ENCODE measurements at places on chromosomes 3 and 15.

GRCh38 chr15:88220443-88221335 lies 35.9 kb downstream of the NTRK3 start:
- DNase-seq, result no peak

DNA sequence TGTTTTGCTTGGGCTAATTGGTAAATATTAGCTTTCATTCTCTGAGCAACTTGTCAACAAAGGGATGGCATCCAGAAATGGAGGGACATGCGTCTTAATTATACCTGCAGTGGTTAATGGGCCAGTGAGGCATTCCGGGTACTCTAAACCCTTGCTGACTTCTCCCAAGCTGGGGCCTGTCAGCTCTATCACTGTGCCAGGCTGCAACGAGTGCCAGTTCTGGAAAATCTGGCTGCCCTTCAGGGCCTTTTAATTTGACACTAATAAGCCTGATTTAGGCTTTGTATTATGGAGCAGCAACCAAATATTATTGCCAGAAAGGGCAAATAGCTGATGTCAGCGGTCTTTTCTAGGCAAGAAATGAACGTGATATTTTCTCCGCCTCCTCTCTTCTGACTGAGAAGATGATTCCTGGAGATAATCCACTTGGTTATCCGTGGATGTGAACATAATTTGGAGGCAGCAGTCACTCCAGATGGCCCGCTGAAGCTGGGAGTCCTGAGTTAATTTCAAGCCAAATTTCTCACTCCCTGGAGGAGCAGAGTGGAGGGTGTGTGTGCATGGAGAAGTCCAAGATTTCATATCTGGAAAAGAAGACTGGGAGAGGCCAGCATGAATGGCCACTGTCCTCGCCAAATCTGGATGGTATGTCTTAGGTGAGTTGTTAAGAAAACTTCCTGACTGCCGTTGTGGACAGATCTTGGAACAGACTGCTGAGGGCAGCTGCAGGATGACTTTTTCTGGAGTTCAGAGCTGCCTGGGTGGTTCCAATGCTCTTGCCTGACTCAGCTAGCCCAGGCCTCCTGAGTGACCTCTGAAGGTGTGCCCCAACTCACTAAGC lies 44.4 kb upstream of the PSMD6 start:
- DNase-seq, result no peak

DNA sequence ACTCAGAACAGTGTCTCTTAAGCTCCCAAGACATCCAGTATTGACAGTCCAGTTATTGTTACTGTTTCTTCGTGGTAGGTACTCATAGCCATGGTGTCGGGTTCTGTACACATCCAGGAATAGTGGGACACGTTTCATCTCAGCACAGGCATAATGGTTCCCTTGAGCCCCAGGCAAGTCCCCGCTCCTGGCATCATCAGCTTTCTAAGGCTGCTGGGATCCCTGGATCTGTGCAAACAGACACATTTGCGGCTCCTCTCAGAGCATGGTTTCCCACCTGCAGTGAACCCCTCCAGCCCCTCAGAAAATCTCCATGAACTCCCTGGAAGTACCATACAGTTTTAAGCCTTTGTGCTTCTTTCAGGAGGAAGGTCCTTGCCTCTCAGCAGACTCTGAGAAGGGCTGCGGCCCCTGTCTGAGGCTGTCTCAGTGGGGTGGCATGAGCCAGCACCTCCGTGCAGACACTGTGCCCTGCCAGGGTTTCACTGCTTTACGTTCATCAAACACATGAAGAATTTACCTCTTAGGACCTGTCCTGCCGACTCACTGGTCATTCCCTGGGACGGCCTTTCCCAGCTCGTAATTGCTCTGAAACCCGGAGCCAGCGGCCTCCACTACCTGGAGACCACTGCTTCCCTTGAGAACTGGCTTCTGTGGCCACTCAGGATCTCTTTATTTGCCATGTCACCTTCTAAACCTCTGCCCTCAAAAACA lies 124.9 kb downstream of the LRRK1 start:
- DNase-seq, result no peak

DNA sequence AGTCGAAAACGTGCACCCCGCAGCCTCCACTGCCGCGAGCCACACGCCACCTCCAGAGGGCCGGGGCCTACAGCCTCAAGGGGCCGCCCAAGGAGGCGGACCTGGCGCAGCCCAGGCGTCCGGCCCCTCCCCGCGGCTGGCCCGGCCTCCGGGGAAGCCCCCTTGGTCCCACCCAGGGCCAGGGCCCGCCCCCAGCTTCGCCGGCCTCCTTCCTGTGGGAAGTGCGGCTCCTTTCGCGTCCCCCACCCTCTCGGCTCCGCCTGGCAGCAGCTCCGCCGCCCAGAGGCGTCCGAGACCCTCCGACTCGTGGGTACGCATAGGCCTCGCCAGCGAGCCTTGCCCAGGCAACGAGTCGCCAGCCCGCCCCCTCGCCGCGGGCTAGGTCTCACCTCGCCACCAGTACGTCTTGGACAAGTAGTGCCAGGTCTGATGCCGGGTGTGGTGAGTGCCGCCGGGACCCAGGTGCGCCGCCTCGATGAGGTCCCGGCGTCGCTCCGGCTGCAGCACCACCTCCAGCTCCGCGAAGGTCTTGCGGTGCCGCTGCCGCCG lies 642 bp downstream of the ZBTB11 start:
- DNase-seq, result peak; percentile 98

GRCh38 chr15:68401496-68402431 lies 30.2 kb downstream of the ITGA11 start:
- DNase-seq, result no peak

GRCh38 chr3:49724586-49724985 lies 835 bp upstream of the GMPPB start:
- DNase-seq, result no peak

DNA sequence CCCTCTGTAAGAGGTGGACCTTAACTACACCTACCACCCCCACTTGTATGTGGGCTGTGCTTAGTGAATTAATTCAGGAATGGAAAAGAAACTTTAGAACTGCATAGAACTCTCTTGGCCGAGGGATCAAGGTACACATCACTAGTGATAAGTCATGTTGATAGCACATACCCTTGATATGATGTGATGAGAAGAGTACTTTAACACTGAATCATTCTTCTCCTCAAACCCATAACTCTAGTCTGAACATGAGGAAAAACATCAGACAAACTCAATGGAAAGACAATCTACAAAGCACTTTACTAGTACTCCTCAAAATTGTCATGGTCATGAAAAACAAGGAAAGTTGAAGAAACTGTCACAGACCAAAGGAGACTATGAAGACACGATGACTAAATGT lies 87.6 kb downstream of the P2RY1 start:
- DNase-seq, result no peak

DNA sequence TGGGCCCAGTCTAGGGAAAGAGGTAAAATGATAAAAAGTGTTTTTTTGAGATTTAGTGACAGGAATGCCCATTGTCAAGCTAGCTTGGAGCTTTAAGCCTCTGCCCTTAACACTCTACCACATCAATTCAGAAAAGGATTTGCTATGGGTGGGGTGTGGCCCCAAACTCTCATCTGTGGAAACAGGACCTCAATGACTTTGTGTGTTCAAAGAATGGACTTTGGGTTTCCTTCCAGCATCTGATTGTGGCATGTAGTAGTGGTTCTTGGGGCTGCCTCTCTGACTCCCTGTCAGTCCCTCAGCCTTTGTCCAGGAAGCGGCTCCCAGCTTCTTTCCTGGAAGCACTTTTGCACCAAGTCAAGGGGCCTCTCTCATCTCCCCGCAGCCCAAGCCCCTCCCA lies 56.1 kb downstream of the CCNL1 start:
- DNase-seq, result no peak

DNA sequence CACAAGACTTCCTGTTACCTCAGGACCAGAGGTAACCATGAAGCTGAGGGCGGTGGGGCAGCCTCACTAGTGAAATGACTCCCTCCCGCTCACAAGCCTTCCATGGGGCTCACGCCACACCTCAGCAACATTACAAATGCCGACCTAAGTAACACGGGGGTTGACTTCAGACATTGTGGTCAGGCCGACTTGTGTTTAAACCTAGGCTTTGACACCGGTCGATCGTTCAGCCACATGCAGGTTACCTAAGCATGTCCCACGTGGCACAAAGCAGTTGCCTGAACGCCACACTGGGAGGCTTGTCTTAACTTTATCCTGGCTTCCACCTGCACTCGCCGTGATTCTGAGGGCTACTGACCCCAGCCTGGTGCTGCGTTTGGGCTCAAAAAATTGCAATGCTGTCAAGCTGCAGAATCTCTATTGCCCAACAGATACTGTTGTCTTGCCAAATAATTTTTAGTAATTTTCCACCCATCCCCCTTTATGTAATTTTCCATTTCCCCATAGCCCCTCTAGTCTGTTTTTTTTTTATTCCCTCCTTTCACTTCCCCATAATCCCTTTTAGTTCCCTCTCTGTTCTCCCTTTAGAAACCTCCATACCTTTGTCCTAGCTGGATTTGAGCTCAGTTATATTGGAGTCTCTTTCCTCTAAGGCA lies 158.6 kb upstream of the RGMA start:
- no peak for DNase-seq

- DNase-seq, result peak; percentile 53
These were observed 109.7 kb upstream of the GALNT15 start for GRCh38 chr3:16064642-16065414.

DNA sequence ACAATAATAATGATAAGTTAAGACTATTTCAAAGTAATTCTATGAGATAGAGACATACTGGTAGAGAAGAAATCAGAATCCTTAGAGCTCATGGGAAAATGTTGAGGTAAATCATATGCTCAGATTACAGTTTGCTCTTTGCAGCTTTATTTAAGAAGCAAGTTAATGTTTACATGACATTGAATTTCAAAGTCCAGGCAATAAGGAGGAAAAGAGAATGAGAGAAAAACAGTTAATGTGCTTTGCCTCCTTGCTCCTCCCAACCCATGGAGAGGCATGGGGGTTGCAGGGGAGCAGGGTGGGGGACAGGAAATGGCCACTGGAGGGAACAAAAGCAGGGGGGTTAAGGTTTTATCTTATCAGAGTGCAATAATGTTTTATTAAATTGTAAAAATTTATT lies 42.2 kb upstream of the ZBTB38 start:
- no peak for DNase-seq

GRCh38 chr3:141835557-141836229 lies 40.8 kb upstream of the ATP1B3 start:
- DNase-seq, result peak; percentile 58

DNA sequence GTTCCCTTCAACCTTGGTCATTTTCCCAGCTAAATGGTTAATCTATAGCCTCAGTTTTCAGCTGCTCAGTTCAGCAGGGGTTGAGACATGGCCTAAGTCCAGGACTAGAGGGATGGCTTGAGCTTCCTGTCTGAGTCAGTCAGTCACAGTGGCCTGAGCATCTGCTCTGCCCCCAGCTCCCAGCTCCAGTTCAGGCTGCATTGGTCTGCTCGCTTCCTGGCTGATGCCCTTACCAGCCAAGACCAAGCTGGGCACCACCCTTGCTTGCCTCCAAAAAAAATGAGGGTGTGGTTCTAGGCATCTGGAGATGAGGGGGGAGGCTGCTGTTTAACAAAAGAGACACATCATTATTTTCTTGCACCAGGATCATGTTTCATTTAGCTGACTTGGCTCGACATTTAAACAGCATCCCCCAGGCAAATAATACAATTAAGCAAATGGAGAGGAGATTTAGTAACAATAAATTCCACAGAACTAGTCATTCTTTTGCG lies 70.7 kb downstream of the WNT5A start:
- DNase-seq, result peak; percentile 94

GRCh38 chr3:19931767-19932188 lies 2.2 kb downstream of the EFHB start:
- peak; percentile 80 for DNase-seq

DNA sequence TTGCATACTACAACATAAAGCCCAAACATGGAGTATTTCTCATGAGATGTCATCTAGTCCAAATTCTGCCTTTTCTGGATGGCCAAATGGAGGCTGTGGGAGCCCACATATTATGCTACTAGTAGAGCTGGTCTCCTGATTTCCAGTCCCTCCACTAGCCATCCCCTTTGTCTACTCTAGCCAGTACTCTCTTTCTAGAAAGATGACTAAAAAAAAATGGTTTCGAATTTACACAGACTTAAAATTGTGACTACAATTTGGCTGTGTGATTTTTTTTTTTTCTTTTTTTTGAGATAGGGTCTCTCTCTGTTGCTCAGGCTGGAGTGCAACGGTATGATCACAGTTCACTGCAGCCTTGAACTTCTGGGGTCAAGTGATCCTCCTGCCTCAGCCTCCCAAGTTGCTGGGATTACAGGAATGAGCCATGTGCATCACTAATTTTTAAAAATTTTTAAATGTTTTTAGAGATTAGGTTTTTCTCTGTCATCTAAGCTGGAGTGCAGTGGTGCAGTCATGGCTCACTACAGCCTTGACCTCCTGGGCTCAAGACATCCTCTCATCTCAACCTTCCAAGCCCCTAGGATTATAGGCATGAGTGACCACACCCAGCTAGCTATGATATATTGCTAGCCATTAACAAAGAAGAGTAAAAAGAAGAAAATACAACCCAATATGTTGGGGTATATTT lies 273.9 kb downstream of the ADAMTSL3 start:
- DNase-seq, result no peak

All from PC-3 (cell line).